Effector CD4-positive, alpha-beta T cell (primary cell): ENCODE measurements at places on chromosomes 12 and 14.

DNA sequence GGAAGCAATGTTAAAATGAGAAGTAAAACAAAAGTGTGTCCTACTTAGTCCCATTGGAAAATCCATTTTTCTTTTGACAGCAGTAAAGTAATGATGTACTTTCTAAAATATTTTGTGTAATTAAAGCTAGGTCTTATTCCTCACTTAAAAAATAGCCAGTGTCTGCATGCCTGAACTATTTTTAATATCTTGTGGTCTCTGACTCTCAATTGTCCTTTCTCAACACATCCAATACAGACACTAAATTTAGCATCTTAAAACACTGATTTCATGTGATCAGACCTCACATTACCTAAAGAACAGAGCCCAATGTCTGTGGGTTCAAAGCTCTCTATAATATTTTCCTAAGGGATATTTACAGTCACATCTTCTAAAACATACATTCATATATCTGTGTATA lies 108.0 kb downstream of the DERA start:
- no peak for DNase-seq

DNA sequence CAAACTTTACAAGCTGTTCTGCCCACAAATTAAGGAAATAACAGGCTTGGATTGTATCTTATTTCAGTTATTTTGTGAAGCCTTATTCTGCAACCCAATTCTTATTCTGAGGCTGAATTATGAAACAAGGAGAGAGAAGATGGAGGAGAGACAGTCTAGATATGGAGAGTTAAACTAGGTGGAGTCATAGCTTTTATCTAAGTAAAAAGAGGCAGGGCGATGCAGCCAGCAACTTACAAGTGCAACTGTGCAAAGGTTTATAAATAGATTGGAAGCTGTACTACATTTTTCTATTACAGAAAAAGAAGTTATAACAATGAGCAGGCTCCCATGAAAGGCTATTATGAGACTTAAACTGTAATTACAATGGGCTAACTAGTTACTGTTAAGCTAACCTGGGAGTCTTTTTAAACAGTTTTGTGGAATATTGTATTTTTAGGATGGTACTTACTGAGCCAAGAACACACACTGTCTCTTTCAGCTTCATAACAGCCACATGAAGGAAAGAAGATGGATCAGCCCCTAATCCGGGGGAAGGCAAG lies 22.4 kb downstream of the NID2 start:
- no peak for DNase-seq

- no peak for DNase-seq
Measured at GRCh38 chr12:63753743-63754142, 26.0 kb upstream of the RXYLT1 start.

DNA sequence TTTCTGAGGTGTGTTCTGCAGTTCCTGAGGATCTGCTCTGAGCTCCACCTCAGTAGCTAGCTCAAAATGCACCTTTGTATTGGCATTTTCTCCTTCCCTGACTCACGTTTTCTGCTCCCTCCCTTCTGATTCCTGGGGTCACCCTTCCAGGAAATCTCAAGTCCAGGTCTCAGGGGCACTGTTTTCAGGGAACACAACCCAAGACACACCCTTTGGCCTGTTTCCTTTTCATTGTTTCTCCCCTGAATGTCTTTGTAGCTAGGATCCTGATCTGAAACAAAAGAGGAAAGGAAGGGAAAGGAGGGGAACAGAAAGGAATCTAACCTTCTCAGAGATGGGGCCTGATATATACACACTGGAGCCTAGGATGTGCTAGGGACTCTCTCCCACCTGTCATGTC lies 7.3 kb upstream of the RIPK3 start:
- DNase-seq: no peak

- no peak for DNase-seq
Measured at GRCh38 chr12:68749443-68749842, 3.5 kb downstream of the SLC35E3 start.

GRCh38 chr14:85214471-85214870 lies 315.5 kb upstream of the FLRT2 start:
- DNase-seq: no peak

DNA sequence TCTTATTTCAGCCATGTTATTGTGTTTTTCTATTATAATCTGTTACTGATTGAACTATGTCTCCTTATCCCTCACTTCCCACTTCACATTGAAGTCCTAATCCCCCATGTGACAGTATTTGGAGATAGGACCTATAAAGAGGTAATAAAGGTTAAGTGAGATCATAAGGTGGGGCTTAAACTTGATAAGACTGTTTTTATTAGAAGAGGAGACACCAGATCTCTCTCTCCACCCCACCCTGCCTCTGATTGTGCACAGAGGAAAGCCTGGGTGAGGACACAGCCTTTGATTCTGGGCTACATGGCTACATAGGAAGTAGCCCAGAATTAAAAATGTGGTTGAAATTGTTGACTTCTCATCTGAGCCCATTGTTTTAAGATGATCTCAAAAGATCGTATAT lies 414.7 kb downstream of the SLC16A7 start:
- no peak for DNase-seq
